Naive thymus-derived CD4-positive, alpha-beta T cell (primary cell): ENCODE measurements at places on chromosomes 6 and 20. TPM values are rescaled to one million over a fixed set of nuclear protein-coding genes. Genes with fewer than 3 reads are reported as not detected.

DNA sequence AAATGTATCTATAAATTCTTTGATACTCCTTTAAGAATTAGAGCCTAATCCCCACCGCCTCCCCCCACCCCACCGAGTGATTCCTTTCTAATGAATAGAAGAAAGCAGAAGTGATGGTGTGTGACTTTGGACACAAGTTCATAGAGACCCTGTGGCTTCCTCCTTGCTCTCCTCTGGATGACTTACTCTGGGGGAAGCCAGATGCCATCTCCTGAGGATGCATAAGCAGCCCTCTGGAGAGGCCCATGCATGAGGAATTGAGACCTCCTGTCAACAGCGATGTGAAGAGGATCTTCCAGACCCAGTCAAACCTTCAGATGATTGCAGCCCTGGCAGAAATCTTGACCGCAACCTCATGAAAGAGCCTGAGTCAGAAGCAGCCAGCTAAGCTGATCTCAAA is 21.1 kb downstream of the AHCY start:
- no peaks in the 10 kb centered on the region for H3K27me3 ChIP-seq
- H3K4me3 ChIP-seq, result no peak overlapping the region
- DNase-seq, result no peak
- H3K27ac ChIP-seq, result no peak overlapping the region
- no peaks in the 10 kb centered on the region for H3K36me3 ChIP-seq

- no peaks in the 10 kb centered on the region for H3K36me3 ChIP-seq
- no peak overlapping the region for H3K27ac ChIP-seq
These were observed 53.6 kb upstream of the TRERF1 start for GRCh38 chr6:42505385-42505718.

DNA sequence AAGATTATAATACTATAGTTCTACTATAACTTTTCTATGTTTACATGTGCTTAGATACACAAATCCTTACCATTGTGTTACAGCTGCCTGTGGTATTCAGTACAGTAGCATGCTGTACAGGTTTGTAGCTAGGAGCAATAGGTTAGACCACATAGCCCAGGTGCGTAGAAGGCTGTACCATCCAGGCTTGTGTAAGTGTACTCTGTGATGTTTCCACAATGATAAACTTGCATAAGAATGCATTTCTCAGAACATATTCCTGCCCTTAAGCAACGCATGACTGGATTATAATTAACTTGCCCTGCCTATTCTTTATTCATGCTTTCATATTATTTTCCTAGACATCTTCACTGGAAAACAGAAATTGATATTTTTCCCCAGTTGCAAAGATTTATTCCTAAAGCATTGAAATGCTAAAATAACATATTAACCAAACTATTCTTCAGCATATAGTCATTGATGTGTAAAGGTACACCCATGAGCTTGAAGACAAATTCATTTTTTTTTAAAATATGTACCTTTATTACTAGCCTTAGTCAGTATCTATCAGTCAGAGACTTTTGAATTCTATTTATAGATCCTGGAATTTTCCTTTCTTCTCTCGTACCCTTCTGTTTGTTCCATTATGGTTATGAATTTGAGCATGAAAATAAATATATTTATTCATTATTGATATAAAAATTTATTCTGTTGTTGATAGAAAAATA is 7.2 kb upstream of the CTAGE9 start:
- no peaks in the 10 kb centered on the region for H3K27me3 ChIP-seq
- DNase-seq, result no peak
- no peaks in the 10 kb centered on the region for H3K4me1 ChIP-seq
- H3K36me3 ChIP-seq, result no peaks in the 10 kb centered on the region
- H3K4me3 ChIP-seq, result no peak overlapping the region

DNA sequence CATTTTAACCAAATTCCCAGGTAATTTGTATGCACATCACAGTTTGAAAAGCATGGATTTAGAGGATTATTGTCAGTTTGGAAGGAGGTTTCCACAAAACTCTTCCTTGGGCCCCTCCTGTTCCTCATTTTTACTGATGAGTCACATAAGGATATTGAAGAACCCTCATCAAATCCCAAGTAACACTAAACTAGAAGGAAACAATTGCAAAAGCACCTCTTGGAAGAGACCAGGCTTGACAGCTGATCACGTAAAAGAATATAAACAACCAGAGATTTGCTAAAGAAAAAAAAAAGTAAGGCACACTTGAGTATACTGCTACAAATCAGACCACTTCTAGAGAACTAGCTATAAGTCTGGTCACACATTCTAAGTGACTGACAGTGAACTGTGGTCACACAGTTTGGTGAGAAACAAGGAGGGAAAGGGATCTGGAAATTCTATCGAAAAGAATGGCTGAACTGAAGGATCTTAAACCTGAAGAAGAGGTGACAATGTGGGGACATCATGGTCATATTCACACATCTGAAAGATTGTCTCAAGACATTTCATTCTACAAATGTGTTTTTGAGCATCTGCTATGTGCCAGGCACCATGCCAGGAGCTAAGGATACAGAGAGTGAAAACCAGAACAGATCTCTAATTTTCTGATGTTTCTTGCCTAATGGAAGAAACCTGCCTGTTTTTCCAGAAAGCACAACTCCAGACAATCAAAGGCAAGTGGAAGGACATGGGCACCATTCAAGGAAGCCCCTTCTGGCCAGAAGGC is 24.1 kb downstream of the ZHX3 start:
- H3K36me3 ChIP-seq, result no peaks in the 10 kb centered on the region
- H3K4me3 ChIP-seq, result no peak overlapping the region
- no peaks in the 10 kb centered on the region for H3K4me1 ChIP-seq
- H3K27ac ChIP-seq, result no peak overlapping the region

GRCh38 chr6:3333263-3333662 is 74.5 kb downstream of the PSMG4 start:
- no peaks in the 10 kb centered on the region for H3K36me3 ChIP-seq
- no peak overlapping the region for H3K4me3 ChIP-seq
- DNase-seq, result no peak
- H3K4me1 ChIP-seq, result no peaks in the 10 kb centered on the region

DNA sequence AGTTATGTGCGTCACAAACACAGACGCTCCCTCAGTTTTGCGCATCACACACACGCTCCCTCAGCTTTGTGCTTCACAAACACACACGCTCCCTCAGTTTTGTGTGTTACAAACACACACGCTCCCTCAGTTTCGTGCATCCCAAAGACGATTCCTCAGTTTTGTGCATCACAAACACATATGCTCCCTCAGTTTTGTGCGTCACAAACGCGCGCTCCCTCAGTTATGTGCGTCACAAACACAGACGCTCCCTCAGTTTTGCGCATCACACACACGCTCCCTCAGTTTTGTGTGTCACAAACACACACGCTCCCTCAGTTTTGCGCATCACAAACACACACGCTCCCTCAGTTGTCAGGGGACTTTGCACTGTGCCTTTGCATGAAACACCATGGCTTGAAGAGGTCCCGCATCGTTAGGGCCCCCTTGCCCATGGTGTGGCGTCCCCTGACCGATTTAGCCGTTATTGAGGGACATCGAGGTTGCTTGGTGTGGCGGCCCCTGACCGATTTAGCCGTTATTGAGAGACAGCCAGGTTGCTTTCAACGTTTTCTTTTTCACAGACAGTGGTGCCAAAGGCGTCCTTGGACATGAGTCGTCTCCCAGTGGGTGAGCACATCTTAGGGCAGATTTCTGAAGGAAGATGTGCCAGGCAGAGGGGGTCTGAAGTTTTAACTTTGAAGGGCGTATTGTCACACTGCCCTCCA is 28.1 kb upstream of the MYT1 start:
- no peaks in the 10 kb centered on the region for H3K36me3 ChIP-seq
- no peak for DNase-seq
- no peaks in the 10 kb centered on the region for H3K4me1 ChIP-seq

GRCh38 chr6:125954735-125955339 is 1.7 kb upstream of the HINT3 start:
- no peak overlapping the region for H3K4me3 ChIP-seq
- no peaks in the 10 kb centered on the region for H3K27me3 ChIP-seq
- H3K4me1 ChIP-seq, result peaks cover 16% of the 10 kb centered on the region
- DNase-seq, result no peak
- no peak overlapping the region for H3K27ac ChIP-seq

DNA sequence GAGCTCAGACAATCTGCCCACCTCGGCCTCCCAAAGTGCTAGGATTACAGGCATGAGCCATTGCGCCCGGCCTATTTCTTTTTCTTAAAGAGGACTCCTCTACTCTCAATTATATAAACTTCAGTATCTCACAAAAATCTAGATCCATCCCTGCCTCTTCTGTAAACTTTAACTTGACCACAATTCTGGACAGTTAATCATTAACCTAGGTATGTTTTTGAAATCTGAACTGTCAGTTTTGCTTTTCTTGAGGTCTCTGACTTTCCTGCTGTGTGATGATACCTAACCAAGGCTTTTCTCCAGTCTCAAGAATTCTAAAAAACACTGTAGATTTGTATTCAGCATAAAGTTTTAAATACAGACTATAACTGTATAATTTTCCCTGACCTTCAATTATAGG is 388.2 kb upstream of the SYNCRIP start:
- H3K4me1 ChIP-seq, result no peaks in the 10 kb centered on the region
- no peak overlapping the region for H3K27ac ChIP-seq
- no peaks in the 10 kb centered on the region for H3K27me3 ChIP-seq
- no peaks in the 10 kb centered on the region for H3K36me3 ChIP-seq
- no peak for DNase-seq

DNA sequence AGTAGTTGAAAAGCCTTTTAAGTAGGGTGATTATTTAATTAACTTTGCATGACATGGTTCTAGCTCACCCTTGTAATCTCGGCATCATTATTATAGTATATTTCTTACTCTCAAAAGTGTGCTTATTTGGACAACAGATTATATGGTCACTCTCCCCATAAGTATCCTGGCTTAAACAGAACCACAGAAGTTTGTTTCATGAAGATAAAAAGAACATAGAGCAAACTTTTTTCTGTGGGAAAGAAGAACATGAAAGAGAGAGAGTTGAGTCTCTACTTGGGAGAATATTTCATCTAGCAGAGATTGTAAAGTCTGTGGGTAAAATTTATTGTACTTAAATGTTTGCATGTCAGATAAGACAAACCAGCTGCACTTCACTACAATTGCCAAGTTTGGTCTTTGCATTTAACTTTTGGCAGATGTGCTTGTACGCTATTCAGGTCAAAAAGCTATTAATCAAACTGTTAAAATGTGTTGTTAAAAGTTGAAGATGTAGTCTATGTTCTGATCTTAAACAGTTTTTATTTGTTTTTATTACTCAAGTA is 33.4 kb upstream of the PRIM2 start:
- DNase-seq, result no peak
- H3K36me3 ChIP-seq, result no peaks in the 10 kb centered on the region
- no peak overlapping the region for H3K4me3 ChIP-seq
- H3K27me3 ChIP-seq, result no peaks in the 10 kb centered on the region
- no peak overlapping the region for H3K27ac ChIP-seq

DNA sequence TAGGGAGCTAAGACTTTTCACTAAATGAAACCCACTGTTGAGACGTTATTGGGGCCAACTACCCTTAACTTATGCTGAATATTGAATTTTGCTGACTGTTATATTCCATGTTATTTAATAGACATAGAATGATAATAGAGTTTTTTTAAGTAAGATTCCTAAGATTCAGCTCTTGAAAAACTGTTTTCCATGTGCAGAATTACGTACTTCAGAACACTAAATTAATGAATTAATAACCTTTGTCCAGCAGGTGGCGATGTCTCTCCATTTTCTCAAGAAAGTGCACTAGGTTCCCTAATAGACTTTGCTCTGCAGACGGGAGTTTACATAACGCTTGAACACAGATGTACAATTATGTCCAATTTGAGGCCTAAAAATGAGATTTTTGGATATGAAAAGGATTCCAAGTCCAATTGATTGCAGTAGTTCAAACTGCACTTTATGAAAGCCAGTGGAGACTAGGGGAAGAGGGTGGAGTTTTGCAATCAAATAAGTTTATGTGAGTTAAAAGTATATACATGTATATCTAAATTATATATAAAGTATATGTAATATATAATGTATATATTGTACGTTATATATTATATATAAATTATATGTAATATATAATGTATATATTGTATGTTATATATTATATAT is 282.1 kb downstream of the UST start:
- H3K36me3 ChIP-seq, result no peaks in the 10 kb centered on the region
- no peaks in the 10 kb centered on the region for H3K27me3 ChIP-seq
- H3K4me1 ChIP-seq, result peaks cover 8% of the 10 kb centered on the region
- H3K27ac ChIP-seq, result no peak overlapping the region

DNA sequence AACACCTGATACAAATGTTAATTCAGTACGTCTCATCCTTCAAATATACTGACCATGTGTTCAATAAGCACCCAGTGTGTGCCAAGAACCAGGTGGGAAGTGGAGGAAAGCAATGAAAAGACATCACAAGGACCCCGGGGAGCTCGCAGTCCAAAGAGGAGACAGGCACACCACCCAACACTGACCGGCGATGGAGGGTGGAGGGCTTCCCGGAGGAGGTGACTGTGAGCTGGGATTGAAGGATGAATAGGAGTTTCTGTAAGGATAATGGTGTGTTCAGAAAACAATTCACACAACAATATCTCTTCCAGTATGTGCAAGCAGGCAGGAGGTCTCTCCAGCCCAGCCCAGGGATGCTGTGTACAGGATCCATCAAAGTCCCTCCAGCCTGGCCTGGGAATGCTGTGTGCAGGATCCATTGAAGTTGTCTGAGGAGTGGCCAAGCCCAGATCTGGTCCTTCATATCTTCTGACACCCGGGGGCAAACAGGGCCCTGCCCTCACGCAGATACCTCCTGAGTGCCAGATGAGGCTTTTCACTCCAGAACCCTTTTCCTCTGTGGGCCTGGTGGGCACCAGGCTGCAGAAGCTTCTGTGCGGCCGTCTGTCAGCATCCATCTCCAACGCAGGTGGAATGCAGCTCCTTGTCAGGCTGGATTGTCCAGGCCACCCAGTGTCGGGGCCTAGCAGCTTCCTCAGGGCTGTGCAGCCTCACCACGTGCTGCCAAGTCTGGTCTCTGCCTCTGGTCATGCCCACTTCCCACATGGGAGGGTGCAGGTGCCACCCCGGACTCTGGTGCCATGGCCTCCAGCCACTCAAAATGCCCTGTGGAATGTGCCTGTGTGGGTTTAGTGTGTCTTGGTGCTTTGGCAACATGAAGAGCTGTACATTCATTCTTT is 36.3 kb downstream of the DLL1 start:
- no peaks in the 10 kb centered on the region for H3K36me3 ChIP-seq
- no peak overlapping the region for H3K27ac ChIP-seq
- no peak for DNase-seq
- H3K4me1 ChIP-seq, result no peaks in the 10 kb centered on the region
- H3K4me3 ChIP-seq, result no peak overlapping the region
- H3K27me3 ChIP-seq, result no peaks in the 10 kb centered on the region

PTGIS gene
- not detected for total RNA-seq

SUPT3H gene
- total RNA-seq, result 12.7 TPM

BPIFA1 gene
- total RNA-seq, result not detected in 2 replicates

RSPO3 gene
- not detected for total RNA-seq

SULF2 gene
- total RNA-seq, result 0.94 TPM

ATG5 gene
- total RNA-seq, result 25.0 TPM
